ENCODE measurements at places on chromosomes 3 and 15.

- no peak for DNase-seq
Measured at GRCh38 chr3:192082730-192083660, 622.0 kb downstream of the PYDC2 start.

GRCh38 chr15:58136731-58137130 is 1.4 kb upstream of the AQP9 start:
- DNase-seq = no peak

GRCh38 chr3:46695177-46695961 is 1.9 kb upstream of the ALS2CL start:
- DNase-seq = no peak

GRCh38 chr15:80241508-80241907 is 10.5 kb downstream of the CTXND1 start:
- DNase-seq = no peak

DNA sequence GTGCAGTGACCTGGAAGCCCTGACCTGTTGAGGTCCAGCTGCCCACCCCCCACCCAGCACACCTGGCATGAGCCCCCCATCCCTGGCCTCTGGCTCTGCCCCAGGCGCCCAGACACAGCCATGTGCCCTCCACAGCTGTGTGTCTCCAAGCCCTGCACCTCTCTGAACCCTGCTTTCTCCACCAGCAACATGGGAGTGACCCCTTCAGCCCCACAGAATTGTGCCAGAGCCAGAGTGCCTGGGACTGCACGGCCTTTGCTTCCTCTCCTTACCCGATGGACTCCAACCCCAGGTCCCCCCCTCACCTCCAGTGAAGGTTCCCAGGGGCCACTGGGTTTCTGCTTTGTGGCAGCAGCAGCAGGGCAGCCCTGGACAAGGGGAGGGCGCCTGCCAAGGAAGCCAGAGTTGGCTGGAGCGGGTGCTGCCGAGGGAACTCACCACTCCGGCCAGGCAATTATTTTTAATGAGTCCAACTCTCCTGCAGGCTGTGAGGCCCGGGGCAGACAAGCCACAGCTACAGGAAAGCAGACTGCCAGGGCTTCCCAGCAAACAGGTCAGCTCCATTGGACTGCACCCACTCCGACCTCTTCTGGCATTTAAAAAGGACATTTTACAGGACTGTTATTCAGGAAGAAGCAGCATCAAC is 24.1 kb downstream of the PRR20G start:
- no peak for DNase-seq

DNA sequence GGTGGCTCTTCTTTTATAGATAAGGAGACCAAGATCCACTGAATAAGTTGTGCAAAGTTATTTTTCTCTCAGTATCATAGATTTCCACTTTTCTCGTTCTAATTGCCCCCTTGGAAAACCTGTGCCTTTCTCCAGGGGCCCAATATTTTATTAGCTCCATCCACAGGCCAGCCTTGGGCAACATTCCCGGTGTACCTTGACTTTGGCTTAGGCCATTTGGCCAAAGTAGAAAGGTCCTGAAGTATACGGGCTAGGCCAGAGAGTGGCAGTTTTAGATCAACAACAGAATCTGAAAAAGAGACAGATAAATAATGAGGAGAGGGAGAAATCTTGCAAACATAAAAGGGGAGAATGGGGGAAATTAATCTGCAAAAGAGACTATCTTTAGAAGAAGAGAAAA is 91.7 kb upstream of the CHMP2B start:
- no peak for DNase-seq

GRCh38 chr15:45351227-45351626 is 27.1 kb downstream of the GATM start:
- no peak for DNase-seq

DNA sequence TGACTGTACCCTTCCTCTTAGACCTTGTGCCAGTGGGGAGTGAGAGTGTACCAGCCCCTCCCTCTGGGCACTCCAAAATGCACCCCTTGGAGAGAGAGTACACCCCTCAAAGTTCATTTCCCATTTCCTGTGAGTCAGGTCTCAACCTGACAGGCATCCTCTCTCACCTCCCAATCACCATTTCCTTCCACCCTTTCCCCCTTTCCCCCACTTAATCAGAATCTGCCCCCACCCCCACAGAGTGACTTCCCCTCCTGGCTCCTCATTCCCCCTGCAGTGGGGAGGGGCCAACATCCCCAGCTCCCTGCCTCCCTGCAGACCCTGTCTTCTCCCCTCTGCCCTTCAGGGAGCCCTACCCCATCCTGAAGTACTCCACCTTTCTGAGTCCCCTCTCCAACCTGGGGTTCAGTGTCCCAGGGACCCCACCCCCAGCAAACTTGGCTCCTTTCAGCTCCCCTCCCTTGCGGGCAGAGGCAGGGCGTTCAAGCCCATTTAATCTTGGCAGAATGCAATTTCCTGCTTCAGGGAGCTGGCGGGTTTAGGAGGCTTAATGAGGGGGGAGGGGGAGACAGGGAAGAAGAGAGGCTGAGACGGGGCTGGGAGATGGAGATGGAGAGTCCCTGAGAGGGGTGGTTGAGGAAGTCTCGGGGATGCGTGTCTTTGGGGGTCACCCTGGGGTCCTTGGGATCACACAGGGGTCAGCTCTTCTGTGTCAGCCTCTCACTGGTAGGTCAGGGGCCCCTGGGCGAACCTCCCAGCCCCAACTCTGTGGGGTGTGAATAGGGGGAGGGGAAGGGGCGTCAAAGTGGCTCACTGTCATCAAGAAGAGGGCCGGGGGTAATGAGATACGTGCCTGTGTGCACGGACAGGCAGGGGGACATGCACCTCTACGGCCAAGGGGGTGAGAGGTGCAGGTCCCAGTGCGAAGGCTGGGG is 16.6 kb upstream of the SEMA3F start:
- no peak for DNase-seq

DNA sequence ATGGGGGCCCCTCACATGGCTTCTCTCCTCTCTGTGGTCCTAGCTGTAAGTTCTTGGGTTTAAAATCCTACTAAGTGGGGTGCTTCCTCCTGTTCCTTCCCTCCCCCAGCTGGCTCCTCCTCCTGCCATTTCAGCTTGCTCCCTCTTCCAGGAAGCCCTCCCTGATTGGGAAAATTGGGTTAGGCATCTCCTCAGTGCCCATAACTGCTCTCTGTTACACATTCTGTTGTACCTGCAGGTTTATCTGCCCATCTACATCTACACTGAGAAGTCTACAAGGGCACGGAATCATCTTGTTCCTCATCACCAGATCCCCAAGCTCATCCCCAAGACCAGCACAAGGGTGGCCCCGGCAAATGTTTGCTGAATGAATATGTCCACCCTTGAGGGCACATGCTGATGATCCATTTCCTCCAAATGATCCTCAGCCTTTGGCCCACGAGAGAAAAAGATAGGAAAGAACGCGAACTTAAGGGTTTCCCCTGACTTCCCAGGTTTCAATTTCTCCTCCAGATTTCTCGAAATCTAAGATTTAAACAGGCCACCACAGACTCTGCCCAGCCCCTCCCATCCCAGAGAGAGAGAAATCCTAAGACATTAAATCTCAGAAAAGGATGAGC is 3.9 kb downstream of the SEMA7A start:
- DNase-seq = no peak

DNA sequence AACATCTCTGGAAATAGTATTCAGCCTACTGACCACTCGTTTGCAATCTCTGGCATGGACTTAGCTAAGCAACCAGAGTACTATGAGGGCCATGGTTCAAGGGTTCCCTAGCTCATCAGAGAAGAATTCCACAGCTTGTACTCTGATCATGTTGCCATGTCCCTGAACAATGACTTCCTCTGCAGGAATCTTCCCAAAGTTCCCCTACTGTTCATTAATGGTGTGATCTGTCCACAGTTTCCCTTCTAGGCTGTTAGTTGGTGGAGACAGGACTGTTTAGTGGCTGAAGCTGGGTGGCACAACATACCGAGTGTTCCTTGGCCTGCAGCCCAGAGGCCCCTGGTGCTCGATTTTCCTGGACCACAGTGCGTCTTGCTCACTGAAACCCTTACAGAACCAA is 44.4 kb upstream of the GALNT15 start:
- DNase-seq = no peak

DNA sequence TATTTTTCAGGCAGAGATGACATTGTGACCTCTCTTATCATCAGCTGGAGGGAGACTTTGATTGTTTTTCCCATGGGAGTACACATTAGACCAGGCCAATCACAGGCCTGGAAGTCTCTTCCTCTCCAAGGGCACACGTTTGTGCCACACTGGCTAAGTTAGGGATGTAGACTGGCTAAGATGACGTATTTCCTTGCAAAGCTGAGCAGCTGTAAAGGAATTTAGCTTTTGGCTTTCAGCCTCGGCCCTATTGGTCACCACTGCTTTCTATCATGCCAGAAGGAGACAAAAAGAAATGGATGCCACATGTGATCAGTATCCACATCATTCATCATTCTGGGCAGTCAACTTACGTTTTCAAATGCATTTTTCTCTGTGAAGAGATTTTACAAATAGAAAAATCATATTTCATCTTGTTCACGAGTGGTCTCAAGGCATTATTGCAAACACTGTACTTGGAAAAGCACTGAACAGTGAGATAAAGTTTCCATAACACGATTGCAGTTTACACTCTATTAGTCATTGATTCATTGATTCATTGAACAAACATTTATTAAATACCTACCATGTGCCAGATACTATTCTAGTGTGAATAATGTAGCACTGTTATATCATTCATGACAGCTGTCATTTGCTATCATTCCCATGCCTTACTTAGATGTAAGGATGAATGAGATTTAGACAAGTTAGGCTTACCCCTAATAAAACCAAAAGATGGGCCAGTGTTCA is 27.0 kb upstream of the RNF7 start:
- no peak for DNase-seq

GRCh38 chr3:52523386-52524257 is 10.0 kb downstream of the NT5DC2 start:
- DNase-seq = no peak

GRCh38 chr15:31265871-31266711 is 60.5 kb upstream of the KLF13 start:
- DNase-seq = peak; percentile 23

GRCh38 chr3:37768107-37768809 is 93.4 kb upstream of the CTDSPL start:
- DNase-seq = no peak

Data from stimulated activated CD8-positive, alpha-beta memory T cell treated with anti-CD3 and anti-CD28 coated beads, Interleukin-4, amount 100 ng/mL, for 4 hours (primary cell).